Cardiac muscle cell (in vitro differentiated cells and primary cell): ENCODE measurements at places on chromosomes 7 and 10.

DNA sequence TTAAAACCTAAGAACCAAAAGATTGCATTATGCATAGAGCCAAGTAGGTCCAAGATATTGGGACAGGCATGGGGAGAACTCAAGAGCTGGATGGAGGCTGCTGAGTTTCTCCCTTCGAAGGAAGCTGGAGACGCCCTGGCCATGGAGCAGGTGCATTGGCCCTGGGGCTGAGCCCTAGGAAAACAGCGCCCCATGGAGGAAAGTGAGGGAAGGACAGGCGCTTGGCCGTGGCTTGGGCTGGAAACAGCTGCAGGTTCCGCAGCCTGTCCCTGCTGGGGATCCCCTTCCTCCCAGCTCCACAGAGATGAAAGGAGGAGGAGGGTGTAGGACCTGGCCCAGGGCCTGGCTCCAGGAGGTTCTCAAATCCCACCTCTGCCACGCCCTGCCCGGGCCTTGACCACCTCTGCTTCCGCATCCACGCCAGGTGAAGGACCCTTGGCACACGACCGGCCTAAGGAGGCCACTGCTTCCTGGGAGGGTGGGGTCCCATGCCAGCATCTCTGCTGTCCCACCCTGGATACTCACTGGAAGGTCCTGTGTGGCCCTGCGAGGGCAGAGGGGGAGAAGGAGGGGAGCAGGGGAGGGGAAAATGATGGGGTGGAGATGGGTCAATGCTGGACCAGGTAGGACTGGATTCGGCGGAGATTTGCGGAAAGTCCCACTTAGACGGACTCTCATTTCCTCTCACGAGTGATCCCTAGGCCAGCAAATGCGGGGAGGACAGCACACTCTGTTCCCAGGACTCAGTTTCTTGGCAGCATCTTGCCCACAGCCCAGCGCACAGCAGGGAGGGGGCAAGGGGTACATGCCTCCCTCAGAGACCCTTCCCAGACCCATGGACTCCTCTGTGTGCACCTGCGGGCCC, 258.6 kb upstream of the TCERG1L start:
- DNase-seq: no peak

DNA sequence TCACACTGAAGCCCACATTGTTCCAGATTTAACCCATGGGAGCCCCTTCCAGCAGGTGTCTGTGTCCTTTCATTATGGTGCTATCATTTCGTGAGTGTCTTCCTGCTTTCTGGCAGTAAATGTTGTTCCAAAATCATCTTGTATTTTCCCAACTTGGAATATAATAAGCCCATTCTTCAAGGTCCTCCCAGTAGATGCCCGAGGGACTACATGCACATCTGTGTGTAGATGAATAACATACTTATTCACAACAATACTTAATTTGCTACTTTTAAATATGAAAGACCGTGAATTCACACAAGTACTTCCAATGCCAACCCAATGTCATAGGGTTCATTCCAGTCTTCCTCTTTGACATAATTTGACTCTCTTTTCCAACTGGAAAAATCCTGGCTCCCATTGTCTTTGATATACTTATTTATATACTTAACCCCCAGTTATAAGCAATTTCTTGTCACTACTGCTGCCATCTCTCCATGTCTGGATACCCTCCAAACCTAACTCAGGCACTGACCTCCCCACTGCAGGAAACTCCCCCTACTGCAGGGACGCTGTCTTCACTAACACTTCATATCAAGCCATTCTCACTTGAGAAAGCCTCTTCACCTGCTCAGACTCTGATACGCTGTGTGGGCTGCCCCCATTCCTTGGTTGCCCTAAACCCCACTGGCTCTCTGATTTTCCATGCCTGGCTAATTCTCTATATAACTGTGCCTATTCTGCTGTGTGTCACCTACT, 1119.2 kb downstream of the CNTNAP2 start:
- DNase-seq: no peak

DNA sequence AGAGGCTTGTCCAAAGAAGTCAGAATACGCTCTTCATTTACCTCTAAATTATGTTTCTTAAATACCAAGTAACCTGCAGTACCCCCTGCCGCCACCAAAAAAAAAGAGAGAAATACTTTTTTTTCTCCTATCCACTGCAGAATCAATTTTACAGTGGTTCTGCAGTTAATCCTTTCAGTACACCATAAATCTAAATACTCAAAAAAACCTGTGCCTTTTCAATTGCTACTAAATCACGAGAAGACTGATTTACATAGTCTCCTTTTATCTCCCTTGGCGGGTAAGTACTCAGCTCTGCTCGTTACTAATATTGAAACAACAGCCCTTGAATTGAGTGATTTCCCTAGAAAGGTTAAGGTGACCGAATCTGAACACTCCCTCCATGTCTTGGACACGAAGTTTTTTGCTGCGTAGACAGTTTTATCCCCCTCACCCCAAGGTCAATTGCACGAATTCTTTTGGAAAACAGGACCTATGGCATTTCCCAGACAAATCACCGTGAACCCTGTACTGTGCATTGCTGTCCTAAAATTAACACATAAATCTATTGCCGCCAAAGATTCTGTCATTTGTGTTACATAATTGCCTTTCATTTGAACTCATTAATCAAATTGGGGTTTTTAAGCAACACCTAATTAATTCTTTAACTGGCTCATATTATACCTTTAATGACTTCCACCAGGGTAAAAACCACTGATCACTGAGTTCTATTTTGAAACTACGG, 512 bp upstream of the VIM start:
- DNase-seq: no peak

DNA sequence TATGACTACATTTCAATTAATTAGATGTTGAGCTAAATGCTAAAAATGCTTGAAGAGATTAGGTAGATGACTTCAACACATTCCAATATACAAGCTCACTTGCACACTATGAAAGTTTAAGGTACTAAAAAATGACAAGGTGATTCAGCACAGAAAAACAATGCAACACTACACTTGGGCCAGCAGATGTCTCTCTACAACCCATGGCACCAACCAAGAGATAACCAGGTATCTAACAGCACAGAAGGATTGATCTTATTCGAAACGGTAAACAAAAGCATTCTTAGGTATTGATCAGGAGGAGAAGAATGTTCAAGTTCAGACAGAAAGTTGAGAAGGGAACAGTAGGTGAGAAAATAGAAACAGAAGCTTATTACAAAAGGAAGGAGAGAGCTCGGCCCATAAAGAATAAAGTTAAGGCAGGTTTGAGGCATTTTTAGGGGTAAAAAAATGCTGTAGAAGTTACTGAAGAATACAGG, 248.2 kb upstream of the KLF14 start:
- peak; percentile 56 for DNase-seq

DNA sequence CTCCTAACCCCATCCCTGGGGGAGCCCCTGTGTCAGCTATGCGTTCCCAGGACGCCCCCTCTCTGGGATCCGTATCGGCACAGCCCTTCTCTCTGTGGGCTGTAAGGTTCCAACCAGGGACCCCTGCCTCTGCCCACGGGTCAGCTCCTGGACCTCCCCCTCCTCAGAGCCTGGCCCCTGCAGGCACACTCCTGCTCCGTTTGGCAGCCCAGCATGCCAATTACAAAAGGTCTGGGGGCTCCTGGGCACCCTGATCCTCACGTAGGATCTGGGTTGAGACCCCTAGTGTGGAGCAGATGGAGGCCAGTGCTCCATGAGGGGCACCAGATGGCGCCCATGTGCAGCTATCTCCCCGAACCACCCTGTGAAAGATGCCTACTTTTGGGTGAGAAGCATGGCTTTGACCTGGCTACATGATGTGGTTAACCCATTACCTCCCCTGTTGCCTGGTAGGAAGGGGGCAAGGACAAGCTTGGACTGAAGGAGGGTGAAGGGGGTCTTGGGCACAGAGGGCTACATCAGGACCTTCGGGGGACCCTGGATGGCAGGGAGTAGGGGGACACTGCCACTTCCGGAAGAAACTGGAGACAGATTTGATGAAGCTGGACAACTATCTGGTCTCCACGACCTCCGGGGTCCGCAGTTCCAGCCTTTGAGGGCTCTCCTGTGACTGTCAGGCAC, 9.0 kb downstream of the TACR2 start:
- DNase-seq: peak; percentile 23

GRCh38 chr10:46014206-46014605, 16.2 kb downstream of the NCOA4 start:
- DNase-seq: no peak

GRCh38 chr10:119201233-119201632, 6.1 kb upstream of the GRK5 start:
- no peak for DNase-seq

- no peak for DNase-seq
These were observed 289.2 kb upstream of the NRP1 start for GRCh38 chr10:33623669-33624068.

DNA sequence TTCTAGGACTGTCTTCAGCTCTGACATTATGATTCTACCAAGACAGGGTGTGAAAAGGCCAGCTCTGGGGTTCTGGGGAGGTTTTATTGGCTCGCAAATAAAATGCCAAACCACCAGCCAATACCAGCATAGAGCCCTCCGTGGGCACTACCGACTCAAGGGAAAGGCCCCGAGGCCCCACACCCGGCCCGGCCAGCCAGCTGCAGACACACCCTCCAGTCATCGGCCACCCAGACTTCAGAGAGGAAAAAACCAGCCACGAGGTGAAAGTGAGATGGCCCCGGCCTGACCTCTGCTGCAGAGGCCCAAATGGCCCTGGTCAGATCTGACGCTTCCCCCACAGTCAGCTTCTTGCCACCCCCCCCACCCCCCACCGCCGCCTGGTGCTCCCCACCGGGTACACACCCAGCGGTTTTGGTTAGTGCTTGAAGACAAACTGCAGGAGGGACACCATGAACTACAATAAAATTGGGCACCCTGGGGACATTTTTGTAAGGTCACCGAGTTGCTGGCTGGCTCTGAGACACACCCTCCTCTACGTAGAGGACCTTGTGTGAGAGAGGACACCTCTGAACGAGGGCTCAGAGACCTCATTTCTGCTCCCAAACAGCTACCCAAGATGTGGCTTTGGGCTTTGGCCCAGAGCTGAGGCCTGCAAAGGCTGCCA, 79.9 kb downstream of the PRKAG2 start:
- no peak for DNase-seq

DNA sequence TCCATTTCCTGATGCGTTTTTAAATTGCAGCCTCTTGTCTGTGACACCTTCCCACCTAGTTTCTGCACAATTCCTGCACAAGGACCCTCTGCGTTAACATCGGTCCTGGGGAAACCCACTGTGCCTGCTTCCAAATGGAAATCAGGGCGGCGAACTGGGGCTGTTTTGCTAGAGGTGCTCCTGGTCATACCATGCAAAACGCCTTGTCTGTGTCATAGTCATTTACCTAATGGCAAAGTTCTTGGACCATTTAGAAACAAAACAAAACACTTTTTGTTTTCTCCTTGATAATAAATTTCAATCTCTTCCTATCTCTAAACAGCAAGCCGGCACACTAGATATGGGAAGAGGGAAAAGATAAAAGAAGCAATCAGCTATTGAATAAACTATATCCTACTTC, 206.9 kb upstream of the KLF14 start:
- DNase-seq: no peak

DNA sequence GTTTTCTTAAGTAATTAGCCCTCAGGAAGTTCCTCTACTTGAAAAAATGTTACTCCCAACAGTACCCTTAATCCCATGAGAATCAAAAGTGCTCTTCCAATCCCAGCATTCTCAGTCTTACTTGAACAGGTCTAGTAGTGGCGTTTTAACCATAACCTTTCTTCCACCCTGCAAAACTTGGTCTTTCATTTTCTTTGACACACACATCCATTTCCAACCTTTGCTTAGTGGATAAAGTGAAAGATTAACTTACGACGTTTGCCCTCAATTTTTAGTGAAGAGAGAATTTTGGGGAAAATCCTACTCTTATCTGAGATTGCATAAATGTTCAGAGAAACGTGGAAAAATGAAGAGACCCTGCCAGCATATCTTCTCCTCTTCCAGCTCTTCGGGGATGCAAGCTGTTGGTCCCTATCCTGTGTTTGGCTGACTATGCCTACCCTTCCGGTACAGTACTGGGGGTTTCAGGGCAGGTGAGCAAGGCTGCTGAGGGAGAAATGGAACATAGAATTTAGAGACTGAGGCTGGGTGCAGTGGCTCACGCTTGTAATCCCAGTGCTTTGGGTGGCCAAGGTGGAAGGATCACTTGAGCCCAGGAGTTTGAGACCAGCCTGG, 18.8 kb downstream of the WBP1L start:
- no peak for DNase-seq

GRCh38 chr7:106344861-106345260, 60.1 kb upstream of the NAMPT start:
- no peak for DNase-seq

DNA sequence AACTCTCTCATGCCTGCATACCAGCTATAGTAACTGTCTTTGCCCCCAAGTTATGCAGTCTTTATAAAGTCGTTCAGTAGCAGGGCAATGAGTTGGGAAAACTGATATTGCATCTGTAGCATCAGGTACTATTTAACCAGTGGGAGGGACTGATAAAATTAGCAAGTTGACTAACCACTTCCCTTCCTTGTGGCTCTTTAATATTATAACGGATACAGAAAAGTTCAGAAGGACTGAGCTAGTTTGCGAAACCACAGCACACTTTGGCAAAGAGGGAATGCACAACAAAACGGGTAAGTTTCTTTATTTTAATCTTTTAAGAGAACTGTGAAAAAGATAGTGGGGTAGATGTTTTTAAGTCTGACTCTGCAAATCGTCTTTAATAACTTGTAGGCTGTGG, 205.3 kb upstream of the HDAC9 start:
- DNase-seq: peak; percentile 35

DNA sequence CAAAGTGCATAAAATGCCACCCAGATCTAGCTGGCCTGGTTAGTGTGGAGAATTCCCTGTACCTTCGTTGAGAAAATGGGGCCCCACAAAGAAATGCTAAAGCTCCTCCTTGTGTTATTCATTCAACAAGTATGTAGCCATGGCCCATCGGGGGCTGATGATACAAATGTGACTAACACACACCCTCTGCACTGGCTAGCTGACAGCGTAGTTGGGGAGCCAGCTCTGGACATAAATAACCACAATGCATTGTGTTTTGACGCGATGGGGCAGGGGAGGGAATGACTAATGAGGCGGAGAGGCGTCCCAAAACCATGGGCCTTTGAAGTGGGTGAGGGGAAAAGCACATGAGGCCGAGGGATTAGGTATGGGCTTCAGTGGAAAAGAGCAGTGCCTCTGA, 28.2 kb upstream of the ASL start:
- no peak for DNase-seq

DNA sequence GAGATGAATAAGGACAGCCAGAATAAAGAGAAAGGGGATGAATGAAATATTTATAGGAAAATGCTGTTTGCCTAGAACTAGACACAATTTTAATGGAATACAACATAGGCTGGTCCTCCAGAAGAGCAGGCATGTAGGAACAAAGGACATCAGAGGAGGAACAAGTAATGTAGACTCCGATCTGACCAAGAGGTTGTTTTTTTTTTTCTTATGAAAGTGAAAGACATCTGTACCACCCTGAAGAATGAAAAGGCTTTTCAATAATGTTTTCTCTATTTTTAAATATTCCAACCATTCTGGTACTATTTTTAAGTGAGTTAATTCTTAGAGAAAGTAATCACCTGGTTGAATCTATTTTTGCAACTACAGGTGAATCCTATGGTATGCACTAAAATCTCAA, 136.9 kb upstream of the PTN start:
- no peak for DNase-seq

- DNase-seq: no peak
These were observed 675 bp upstream of the FRAT2 start for GRCh38 chr10:97335188-97335619.
